ENCODE measurements at places on chromosomes 16 and 17.

DNA sequence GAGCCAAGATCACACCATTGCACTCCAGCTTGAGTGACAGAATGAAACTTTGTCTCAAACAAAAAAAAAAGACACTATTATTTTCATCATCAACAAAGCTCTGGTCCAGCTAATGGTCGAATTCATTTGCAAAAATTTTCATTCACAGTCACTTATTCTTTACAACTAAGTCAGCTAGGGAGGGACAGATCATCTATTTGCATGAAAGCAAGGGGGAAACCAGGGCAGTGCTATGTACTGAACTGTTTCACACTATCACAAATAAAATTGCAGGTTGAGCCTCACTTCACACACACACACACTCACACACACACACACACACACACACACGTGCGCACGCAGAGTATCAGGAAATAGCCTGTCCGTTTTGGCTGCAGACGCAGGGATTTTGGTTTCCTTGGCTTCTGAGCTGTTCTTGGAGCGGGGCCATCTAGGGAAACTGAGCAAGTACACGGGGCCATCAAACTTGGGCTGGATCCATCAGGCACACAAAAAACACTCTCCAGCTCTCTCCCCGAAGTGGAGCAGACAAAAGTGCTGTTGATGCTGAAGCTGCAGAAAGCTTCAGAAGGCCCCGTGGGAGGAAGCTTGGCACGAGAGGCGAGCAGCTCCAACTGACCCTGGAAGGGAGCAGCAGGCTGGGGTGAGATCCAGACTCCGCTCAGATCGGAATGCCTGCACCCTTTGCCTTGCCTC, 44.3 kb upstream of the HELZ start:
- no peak for DNase-seq

GRCh38 chr16:7997966-7998365, 592.3 kb downstream of the TMEM114 start:
- no peak for DNase-seq

DNA sequence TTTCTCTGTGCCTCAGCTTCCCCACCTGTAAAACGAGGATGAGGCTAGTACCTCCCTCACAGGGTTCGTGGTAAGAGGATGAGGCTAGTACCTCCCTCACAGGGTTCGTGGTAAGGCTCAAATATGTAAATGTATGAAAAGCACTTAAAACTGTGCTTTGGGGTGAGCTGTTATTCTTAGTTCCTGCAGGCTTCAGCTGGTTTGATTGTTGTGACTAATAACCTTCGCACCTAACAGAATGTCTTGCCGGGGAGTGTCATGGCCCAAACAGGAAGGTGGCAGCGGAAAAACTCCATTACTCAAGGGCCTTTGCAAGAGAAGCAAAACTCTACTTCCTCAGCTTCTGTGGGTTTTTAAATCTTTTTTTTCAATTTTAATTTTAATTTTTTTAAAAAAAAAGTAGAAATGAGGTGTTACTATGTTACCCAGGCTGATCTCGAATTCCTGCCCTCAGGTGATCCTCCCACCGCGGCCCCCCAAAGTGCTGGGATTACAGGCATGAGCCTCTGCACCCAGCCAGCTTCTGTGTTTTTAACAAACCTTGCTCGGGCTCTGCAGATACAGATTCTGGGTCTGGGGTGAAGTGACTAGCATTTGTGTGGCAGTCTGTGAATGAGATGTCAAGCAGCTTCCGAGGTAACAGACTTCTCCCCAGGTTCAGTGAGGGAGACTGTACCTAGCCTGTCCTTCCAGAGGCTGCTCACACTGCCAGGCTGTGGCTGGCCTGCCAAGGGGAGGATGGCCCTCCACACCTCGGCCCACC, 103.0 kb downstream of the RAB11FIP4 start:
- no peak for DNase-seq

DNA sequence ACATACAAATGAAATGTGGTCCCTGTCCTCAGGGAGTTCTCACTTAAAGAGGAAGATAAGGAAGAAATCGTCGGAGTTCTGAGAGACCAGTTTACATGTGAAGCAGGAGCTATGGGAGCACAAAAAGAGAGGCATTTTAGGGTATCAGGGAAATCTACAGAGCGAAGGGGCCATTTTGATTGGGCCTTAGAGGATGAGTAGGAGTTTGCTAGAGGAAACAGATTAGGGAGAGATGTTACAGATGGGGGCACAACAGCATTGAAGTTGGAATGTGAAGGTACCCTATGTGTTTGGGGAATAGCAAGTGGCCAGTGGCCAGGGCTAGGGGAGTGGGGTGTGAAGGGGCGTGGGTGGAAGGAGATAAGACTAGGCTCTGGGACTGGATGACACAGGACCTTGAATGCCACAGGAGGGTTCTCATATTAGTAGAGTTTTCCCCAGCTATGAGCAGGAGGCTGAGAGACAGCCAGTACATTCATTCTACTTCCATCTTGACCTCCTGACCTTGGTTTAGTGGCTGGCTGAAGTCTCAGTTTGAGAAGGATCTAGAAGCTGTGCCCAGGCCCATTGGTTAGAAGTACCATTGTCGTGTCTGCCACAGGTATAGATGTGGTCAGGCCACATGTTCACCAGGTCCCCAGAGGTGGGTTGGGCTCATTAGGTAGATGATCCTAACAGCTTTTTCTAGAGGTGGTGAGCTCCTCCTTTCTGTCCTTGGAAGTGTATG, 34.8 kb downstream of the CPNE2 start:
- DNase-seq: no peak

- DNase-seq: no peak
Measured at GRCh38 chr17:83187782-83188311, 108.4 kb downstream of the METRNL start.

Measured in NCI-H1417 treated with DMSO at 0.1 percent for 48 hours (cell line).